ENCODE measurements at places on chromosomes 3 and 15.

DNA sequence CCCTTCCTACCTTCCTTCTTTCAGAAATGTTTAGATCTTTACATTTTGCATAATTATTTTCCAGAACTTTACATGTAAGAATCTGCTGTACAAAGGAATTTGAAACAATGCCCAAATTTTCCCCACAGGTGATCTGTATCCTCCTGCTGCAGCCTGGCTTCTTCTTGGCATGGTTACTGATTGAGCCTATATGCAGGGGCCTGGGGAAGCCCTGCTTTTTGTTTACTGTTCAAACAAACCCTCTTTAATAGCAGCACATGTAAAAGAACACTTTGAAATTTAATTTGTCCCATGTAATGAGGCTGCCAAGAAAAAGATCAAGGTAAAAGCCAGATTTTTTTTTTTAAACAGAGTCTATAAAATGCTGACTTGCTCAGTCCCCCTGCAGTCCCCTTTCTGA lies 432.2 kb downstream of the TUSC7 start:
- no peak for DNase-seq

GRCh38 chr3:172786036-172786435 lies 35.5 kb downstream of the ECT2 start:
- no peak for DNase-seq

GRCh38 chr15:72237029-72237852 lies 6.3 kb upstream of the PKM start:
- peak; percentile 94 for DNase-seq

- DNase-seq = no peak
Observed at GRCh38 chr15:53251996-53252395, 461.9 kb upstream of the ONECUT1 start.

GRCh38 chr15:70252056-70252950 lies 154.6 kb upstream of the TLE3 start:
- no peak for DNase-seq

DNA sequence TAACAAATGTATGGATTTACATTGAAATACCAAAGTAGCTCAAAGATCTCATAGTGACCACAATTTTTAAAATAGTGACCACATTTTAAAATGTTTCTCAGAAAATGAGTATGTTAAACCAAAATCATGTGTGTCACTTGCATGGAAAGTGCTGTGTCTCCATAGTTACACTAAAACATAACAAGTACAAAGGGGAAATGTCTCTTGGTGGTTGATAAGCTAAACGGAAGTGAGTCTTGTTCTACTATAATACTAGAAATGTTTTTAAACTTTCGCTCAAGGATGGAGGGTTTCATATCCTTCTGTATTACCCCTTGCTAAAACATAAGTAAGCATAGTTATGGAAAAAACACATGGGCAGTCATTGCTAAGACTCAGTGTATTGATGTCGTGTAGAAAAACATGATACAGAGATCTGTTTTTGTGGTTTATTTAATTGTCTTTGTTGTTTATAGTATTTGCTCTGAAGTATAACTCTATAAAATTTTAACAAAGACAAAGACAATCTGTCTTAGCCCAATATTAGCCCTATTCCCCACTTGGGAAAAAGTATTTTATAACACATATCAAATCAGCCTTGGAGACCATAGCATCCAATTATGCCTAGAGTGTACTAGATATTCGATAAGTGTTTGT lies 27.0 kb upstream of the DENND4A start:
- DNase-seq = peak; percentile 94

DNA sequence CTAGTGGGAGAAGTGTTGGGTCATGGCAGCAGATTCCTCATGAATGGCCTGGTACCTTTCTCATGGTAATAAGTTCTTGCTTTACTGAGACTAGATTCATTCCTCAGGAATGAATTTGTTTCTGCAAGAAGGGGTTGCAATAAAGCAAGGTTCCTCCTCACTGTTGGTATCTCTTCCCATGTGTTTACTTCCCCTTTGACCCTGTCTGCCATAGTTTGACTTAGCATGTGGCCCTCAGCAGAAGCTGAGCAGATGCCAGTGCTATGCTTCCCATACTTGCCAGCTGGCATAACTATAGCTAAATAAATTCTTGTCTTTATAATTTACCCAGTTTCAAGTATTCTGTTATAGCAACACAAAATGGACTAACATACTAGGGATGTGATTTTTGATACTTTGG lies 163.6 kb upstream of the COL8A1 start:
- no peak for DNase-seq

- no peak for DNase-seq
Observed at GRCh38 chr3:50160561-50160983, 5.4 kb downstream of the SEMA3F start.

DNA sequence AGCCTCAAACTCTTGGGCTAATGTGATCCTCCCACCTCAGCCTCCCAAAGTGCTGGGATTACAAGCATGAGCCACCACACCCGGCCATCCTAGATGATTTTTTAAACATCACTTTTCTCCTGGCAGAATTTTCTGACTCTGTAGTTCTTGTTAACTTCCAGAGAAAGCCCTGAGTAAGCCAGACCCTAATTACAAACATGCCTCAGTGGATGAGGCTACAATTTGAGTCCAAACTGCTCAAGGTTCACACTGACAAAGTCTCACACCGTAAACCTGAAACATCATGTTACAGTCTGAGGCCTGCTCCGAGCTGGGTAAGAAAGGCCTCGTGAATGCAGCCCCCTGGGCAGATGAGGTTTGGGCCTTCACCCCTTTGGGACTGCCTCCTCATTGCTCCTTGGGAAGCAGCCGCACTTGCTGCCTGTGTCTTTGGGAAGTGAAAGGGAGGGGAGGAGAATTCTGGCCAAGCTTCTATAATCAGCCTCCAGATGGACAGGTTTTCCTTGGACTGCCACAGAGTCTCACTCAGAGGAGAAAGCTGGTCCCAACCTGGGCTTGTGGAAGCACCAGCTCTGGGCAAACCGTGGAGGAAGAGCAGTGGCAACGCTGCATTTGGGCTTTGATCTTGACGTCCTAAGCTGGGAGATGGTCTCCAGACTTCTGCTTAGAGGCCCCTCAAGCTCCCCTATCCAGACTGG lies 46.0 kb downstream of the CA12 start:
- DNase-seq = no peak

DNA sequence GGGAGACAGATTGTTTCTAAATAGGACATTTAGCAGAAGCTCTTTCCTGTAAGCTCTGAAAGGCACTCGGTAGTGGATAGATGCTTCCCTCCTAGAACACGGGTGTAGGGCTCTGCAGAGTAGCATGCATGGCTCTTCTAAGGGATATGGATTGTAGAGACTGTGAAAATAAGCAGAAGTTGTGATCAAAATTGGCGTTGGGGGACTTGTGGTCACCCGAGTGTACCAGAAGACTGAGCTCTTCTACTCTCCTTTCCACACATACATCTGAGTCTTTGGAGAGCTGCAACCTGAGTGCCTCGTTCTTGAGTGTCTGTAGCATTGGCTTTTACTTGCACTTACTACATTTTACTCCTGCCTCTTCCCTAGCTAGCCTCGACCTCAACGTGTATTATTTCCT lies 197.7 kb downstream of the LPP start:
- no peak for DNase-seq

DNA sequence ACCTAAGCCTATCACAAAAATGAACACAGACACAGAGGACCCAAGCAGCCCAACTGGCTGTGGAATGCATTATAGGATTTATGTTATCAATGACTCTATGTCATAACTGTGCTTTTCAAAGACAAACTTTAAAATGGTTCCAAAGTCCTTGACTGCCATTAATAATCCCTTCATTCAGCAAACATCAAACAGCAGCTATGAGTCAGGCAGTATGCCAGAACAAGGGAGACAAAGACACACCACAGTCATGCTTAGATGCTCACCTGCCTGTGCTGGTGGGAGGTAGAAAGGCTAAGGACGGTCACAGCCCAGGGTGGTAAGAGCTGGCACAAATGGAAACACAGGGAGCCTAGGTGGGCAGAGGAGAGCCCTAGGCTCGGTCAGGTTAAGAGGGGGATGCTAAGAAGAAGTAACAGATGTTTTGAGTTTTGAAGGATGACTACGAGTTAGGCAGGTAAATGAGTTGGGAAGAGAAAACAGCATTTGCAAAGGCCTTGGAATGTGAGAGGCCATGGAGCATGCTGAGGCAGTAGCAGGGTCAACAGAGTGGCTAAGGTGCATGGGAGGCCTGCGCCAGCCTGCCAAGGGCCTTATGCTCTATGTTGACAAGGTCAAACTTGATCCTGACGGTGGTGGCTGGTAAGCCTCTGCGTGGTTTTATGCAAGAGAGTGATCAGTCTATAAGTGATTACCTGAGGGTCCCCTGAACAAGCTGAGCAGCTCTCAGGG lies 23.0 kb downstream of the NMNAT3 start:
- DNase-seq = no peak

DNA sequence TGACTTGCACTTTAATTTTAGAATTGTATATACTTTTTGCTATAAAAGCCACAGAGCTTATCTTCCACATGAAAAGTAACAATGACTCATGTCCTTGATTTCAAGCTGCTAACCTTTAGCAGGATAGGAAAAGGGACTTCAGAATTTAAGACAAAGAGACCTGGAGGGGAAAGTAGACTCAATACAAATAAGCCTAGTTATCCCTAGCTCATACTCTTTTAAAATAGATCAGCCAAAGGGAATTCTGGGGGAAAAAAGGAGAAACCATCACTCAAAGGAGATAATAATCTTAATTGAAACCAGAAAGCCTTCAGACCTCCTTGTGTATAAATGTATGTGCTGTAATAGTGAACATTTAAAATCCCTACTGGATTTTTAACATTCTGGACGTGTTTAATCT lies 930.3 kb downstream of the NTRK3 start:
- no peak for DNase-seq

DNA sequence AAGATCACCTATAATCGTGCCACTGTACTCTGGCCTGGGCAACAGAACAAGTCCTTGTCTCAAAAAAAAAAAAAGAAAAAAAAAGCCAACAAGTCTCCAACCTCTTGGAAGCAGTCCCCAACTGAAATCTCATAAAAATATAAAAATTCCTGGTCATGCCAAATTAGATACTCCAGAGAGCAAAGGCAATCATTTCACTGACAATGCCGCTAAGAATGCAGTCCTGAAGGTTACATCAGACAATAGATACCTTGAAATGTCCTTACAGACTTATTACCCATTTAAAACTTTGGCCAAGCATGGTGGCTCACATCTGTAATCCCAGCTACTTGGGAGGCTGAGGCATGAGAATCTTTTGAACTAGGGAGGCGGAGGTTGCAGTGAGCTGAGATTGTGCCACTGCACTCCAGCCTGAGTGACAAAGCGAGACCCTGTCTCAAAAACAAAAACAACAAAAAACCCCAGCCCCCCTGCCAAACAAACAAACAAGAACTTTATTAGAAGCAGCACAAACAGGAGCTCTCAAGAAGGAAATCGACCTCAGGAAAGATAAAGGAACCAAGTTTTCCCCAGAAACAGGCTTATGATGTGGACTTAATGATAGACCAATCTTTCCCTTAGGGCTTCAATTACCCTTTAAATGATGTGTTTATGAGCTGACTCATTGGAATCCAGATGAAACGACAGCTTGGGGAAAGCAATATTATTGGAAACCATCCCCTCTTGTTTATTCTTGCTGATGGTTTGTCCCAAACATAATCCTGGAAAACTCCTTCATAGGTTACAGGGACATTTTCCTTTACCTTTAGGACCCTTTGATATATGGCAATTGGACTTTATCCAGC lies 53.1 kb upstream of the XCR1 start:
- DNase-seq = no peak

- DNase-seq = peak; percentile 13
Observed at GRCh38 chr3:161070980-161071663, 34.0 kb downstream of the B3GALNT1 start.

- no peak for DNase-seq
Observed at GRCh38 chr15:69731081-69731330, 278.4 kb downstream of the RPLP1 start.

DNA sequence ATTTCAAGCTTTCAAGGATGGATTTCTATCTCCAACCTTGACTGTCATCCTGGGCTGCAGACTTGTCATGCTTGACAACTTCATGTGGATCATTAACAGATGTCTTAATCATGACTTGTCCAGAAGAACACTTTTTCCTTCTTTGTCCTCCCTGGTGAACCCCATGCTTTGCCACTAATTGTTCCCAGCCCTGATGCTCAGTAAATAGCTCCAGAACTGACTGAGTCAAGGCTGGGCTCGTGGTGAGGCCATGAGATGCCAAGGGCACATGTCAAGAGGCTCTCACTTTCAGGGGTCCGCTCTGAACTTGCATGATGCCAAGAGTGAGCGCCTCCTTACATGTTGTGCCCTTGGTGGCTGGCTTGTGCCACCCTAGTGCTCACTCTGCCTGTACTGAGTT lies 48.9 kb upstream of the KY start:
- DNase-seq = no peak

- DNase-seq = no peak
Observed at GRCh38 chr15:38508647-38509046, 54.7 kb downstream of the FAM98B start.

DNA sequence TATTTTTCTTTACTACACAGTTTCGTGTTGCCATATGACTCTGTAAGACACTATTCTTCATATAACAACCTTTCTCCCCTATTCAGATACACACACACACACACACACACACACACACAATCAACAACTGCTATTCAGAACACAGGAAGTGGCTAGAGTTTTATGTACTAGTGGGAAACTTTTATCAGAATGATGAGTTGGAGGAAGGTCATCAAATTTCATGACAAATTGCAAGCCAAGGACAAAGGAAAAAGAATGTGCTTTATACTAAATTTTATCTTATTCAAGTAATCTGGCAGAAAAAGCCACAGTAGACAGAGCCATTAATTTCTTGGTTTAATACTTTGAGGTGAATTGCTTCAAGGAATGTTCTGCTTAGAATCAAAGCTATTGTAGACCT lies 899.8 kb downstream of the ROBO2 start:
- no peak for DNase-seq

GRCh38 chr3:52046186-52046901 lies 10.0 kb downstream of the DUSP7 start:
- no peak for DNase-seq

DNA sequence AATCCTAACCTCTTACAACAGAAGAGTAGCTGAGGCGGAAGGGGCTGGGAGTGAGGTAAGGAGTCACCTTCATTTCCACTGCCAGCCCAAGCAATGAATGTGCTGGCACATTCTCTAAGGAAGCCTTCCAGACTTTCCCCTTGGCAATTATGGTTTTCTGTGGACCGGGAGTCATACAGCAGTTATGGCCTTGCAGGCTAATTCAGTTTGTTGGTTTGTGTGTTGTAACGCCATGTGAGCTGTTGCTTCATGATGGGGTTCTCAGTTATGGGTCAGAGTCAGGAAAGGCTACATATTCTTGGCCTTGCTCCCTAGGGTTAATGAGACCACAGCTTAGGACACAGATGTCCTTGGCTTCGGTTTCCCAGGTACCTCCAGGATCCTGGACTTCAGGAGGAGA lies 137.0 kb downstream of the ADAMTS17 start:
- no peak for DNase-seq

DNA sequence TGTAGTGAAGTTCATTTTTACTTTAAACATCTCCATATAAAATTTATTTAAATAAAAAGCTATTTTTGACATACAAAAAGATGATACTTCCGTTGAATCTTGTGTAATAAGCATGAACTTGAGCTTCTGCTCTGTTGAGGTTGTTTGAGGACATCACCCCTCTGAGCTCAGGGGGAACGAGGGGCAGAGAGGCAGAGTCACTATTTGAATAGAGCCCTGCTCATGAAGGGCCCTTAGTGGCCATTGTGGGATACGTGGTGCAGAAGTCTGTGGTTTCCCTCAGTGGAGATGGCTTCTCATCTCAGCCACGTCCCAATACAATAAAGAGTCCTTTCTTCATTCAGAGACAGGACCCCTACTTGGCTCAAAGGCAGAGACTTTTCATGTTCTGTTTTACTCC lies 10.6 kb downstream of the CEMIP start:
- peak; percentile 43 for DNase-seq

- DNase-seq = no peak
Observed at GRCh38 chr15:101161656-101162055, 90.2 kb downstream of the CHSY1 start.

GRCh38 chr3:94544131-94544789 lies 481.4 kb downstream of the NSUN3 start:
- no peak for DNase-seq

Measured in inflammatory macrophage (primary cell).